ENCODE measurements at places on chromosomes 11 and 22.
A peak's percentile ranks its signal among the peaks of the same experiment; 100 is the strongest.

DNA sequence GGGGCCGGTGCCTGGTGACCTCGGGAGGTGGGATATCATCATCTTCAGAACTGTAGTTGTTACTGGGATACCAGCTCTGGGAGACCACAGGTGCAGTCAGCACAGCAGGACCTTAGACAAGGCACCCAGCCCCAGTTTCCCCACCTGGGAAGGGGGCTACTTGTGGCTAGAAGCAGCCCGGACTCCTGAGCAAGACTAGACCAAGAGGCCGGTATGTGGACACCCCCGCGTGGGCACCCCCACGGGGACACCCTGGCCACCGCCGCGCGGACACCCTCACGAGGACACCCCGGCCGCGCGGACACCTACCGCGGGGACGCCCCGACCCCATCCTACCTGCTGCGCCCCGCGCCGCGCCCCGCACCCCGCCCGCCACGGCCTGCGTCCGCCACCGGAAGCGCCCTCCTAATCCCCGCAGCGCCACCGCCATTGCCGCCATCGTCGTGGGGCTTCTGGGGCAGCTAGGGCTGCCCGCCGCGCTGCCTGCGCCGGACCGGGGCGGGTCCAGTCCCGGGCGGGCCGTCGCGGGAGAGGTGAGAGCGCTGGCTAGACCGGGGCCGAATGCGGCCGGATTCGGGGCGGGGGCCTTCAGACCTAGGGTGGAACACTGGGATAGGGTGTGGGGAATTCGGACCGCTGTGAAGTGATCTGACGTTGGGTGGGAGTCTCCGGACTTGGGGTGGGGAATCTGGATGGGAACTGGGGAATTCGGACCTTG is at the start of the genes COMT and TXNRD2:
Gene COMT (plus strand): TSS at position 408 of the 718 bp plus-strand sequence. CDS start 20,755 bp downstream, outside the sequence.
Gene TXNRD2 (minus strand): TSS at position 454 of the 718 bp plus-strand sequence. CDS start 15 bp downstream, at position 439.
- DNase-seq: peak; percentile 55

DNA sequence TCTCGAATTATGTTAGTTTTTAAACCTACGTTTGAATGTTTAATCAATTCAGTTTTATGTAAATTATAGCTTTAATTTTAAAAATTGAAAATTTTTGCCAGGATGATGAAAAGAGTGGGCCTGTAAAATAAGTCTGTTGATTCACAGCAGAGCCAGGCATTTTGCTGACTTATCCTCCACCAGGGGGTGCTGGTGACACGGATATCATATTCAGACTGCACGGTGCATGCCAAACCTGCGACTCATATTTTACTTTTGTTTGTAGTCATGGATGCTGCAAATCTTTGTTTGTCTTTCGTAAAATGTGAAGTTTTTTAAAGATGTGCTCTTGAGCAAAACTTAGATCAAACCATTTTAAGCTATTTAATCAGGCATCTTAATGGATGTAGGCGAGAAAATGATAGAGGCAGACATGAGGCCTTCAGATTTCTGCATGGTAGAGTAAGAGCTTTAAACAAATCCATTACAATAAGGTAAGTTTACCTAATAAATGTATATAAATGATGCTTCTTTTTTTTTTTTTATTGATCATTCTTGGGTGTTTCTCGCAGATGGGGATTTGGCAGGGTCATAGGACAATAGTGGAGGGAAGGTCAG is 3.6 kb upstream of the OR8B3 start:
- no peak for DNase-seq

GRCh38 chr11:92482492-92483060 is 258.0 kb downstream of the FAT3 start:
- no peak for DNase-seq

GRCh38 chr11:46203746-46204145 is 73.7 kb upstream of the CREB3L1 start:
- no peak for DNase-seq

DNA sequence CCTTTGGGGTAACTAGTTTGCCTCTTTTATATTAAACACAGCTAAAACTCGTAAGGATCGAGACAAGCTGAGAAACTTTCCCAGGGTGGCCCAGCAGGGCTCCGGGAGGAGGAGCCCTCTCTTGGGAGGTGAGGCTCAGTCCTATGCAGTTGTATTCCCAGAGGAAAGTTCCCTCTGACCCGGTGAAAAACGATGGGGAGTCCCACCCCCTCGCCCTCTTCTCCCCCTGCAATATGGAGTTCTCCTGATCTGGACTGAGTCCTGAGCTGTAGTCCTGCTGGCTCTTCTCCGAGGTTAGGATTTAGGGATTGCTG is 1.3 kb downstream of the NTM start:
- DNase-seq: no peak

- DNase-seq: no peak
These were observed 85.0 kb downstream of the ATG16L2 start for GRCh38 chr11:72899238-72899637.

GRCh38 chr22:40684728-40685127 is 5.4 kb downstream of the MCHR1 start:
- no peak for DNase-seq

DNA sequence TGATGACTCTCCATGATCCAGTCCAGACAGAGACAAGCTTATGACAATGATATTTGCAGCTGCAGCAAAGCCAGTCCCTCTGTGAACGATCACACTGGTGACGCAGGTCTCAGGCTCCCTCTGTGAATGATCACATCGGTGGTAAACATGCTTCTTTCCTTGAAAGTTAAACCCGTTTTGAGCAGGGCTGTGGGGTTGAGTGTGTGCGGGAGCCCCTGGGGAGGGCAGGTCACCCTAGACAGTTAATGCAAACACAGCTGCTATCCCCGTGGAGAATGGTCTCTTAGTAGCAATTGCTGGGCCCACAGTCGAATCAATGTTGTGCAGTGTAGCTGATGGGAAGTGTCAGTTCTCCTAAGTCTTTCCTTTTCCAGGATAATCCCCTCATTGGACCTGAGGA is 71.0 kb upstream of the KIRREL3 start:
- no peak for DNase-seq

- no peak for DNase-seq
These were observed 1291.0 kb downstream of the TBC1D22A start for GRCh38 chr22:48053486-48053885.

- DNase-seq: no peak
These were observed 852 bp downstream of the TRAF6 start for GRCh38 chr11:36509201-36509639.

DNA sequence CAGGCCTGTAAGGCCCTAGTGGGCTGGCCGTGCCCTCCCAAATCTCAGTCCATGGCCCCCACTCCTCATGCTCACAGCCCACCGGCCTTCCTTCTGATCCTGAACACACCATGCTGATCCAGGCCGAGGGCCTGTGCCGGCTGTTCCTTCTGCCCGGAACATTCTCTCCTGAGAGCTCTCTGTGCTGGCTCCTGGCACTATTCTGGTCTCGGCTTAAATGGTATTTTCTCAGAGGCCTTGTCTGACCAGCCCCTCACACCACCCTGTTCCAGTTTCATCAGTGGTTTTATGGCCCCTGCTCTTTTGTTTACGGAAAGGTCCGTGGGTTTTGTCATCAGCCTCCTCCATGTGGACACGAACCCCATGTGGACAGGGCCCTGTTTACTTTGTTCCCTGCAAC is 22.0 kb downstream of the SPTBN2 start:
- no peak for DNase-seq

DNA sequence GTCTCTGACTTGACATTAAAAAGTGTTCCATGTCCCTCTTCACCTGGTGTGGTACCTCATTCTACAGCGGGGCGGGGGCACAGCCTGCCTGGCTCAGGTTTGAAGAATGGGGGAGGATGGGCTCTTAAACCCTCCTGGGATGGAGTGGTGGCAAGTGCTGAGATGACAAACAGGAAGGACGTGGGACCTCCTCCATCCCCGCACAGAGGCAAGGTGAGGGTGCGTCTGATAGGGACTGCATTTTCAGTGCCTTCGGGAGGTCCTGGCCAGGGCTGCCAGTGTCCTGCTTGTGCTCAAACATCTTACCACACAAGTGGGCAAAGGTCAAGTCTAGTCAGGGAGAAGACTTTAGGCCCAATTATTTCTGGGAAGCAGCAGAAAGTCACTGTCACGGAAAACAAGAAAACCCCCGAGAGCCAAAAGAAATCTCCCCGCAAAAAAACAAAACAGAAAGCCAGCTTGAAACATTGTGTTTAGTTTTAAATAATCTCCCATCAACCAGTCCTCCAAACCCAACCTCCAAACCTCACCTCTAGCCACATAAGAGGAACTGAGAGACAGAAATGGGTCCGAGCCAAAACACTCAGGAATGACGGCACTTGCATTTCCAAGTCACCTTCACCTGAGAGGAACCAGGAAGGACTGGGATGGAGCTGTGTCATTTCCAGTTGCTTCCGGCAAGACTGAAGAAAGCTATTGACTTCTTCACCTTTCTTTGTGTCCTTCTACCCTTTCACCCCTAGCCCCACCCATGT is 966.5 kb downstream of the NTM start:
- DNase-seq: no peak

DNA sequence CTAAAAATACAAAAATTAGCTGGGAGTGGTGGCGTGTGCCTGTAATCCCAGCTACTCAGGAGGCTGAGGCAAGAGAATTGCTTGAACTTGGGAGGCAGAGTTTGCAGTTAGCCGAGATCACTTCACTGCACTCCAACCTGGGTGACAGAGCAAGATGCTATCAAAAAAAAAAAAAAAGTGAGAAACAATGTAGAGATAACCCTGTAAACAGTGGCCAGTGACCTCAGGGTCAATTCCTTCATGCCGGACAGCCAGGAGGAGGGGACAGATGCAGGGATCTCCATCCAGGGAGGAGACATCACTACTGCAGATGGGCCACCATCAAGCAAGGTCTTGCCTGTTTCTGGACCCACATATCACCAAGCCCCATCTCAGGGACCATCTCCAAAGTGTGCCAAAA is 10.2 kb downstream of the CFL1 start:
- no peak for DNase-seq

DNA sequence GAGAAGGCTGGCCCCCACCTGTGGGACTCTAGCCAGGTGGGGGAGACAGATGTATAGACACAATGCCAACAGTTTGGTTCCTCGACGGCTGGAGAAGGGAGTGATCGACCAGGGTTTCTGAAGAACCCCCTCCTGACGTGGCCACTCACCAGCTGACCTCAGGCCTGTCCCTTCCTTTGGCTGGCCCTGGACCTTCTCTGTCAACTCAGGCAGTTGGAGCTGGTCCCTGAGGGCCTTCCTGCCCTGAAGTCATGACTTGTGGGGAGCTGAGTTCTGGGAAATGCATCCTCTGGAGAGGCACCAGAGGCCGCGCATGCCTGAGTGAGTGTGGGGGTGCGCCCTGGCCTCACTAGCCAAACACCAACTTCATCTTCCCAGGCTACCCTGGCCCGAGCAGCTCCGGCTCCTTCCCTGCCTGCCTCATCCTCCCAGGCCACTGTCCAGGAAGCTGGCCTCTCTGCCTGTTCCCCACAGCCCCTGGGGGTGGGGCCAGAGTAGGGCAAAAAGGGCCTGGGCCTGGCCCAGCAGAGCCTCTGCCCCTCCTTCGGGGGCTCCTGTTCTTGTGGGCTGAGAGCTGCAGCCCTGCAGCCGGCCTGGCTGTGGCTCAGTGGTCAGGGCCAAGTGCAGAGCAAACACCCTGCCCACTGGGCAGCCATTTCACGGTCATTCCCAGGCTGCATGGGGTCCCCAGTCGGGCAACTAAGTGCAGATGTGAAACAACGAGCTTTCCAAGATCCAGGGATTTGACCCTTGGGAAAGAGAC is 23.6 kb downstream of the TXN2 start:
- peak; percentile 71 for DNase-seq

DNA sequence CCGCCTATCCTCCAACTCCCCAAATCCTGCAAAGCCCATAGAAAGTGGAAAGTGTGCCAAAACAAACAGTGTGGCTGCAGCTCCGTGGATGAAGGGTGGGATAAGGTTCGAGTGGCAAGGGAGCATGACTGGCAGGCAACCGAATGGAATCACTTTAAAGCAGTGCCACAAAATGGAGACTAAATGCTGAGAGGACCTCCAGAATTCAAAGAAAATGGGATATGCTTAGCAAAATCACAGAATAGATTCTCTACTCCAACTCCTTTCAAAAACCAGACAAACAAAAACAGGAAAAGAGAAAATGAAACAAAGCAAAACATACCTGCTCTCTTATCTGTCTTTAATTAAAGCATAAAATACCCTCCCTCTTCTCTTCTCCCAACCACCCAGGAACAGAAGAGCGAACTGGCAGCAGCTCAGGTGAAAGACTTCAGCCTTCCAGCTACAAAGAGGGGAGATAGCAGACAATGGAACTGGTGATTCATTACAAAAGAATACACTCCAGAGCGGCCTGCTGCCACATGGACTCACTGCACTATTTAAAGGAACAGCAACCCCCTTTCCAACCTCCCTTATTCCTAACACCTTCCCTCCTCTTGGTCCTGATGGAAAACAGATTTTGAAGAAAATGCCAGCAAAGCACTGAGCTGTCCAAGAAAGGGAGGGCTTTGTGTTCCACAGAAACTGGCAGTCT is 118.5 kb downstream of the APOL5 start:
- DNase-seq: peak; percentile 61

DNA sequence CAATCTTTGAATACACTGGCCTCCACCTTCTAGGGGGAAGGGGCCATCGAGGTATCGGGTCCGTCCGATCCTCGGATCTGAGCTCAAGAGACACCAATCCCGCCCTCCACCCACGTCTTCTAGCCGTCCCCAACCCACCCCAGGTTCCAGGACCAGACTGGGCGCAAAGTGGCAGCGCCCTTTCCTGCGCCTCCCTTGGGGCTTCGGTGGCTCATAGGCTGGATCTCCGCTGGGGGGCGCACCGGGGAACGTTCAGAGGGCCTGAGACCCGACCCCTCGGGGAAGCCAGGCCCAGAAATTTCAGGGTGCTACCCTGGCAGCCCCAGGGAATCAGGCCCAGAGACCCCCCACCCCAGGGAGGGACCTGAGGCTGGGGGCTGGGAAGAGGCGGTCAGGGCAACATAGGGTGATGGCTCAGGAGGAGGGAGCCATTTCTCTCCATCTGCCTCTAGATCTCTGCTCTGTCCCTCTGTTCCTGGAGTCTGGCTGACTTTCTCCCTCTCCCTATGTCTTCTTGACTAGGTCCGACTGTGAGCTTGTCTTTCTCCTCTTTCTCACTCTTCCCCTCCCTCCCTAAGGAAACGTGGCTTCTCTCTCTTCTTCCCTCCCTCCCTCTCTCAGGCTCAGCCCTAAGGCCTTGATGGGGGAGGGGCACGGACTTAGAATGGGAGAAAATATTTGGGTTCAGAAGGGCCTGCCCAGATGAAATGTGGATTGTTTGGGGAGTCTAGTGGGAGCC is 1.1 kb downstream of the CREB3L1 start:
- peak; percentile 65 for DNase-seq

DNA sequence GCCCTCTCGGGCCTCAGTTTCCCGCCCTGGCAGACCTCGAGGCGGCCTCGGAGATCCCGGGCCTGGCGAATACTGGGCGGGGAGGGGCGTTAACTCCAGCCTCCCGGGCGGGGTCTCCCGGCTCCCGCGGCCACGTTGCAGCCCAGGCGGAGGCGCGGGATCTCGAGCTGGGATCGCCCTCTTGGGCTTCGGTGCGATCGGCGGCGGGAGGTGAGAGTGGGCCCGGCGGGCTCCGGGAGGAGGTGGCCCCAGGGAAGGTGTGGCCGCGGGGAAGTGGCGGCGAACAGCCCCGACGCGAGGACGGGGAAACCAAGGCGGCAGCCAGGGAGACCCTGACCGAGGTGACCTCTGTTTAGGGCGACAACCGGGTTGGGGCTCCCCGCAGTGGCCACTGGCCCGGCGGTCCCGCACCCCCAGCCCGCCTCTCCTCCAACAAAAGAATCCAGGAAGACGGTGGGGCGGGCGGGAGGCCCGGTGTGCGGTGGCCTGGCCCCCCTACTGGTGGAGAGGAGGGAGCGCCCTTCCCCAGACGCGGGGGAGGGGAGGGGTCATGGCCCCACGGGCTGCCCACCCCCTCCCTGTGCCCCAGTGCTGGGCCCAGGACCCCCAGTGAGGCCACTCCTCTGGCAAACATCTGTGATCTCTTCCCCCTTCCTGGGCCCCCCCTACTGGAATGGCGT is at the start of gene PHETA2:
Gene PHETA2 (plus strand): TSS at position 117 of the 680 bp plus-strand sequence. CDS start 3,046 bp downstream, outside the sequence.
- peak; percentile 62 for DNase-seq

GRCh38 chr11:85869781-85870180 is 14.6 kb downstream of the CCDC83 start:
- no peak for DNase-seq

Measured in uterus (tissue), 4 donors.